NCI-H2081 (cell line): ENCODE measurements at places on chromosomes 3 and 15.
A peak's percentile ranks its signal among the peaks of the same experiment; 100 is the strongest.

GRCh38 chr15:41530363-41530956 lies 13.6 kb downstream of the RPAP1 start:
- no peak for DNase-seq

DNA sequence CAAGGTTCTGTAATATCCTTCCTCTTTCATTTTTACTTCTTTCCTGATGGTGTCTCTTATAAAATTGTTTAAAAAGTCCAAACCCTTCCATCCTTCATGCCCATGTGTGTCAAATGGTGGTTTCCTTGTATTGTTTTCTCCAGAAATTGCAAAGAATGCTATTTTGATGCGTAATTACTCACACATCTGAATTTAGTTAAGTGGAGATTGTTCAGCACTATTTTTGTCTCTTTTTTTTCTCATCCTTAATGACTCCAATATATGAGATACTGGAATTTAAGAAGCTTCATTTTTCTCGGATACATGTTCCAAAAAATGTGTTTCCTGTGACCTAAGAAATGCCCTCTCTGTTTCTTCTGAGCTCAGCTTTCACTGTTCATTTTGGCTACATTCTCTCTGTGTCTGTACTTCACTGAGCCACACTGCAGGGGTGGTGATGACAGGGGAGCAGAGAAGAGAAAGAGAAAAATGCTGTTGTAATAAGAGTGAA lies 799.8 kb downstream of the DIPK2A start:
- DNase-seq, result no peak

DNA sequence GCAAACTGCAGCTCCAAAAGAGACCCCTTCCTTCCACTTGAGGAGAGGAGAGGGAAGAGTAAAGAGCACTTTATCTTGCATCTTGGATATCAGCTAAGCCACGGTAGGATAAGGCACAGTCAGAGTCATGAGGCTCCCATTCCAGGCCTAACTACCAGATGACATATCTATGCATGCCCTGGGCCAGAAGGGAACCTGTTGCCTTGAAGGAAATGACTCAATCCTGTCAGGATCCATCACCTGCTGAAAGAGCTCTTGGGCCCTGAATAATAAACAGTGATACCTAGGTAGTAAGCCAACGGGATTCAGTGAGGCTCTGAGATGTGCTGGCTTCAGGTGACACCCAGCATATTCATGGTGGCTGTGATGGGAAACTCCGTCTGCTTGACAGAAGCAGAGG lies 118.5 kb upstream of the EPHA3 start:
- no peak for DNase-seq

GRCh38 chr3:171373711-171374110 lies 86.5 kb downstream of the TNIK start:
- no peak for DNase-seq

DNA sequence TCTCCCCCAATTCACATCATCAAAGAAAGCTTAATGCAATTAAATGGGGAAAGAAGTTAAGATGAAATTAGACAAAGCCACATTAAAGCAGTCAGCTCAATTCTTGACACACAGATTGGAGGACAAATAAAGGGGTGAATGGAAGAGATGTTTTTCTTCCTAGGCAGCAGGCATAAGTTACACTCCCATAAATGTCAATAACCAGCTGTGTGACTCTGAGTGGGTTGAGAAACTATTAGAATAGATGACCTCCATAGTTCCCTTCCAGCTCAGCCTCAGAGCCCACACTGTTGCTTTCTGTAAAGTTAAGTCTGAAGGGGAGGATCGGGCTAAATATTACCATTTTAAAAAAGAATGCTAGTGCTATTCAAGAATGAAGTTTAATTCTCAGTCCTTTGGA lies 71.0 kb downstream of the THBS1 start:
- DNase-seq, result no peak

DNA sequence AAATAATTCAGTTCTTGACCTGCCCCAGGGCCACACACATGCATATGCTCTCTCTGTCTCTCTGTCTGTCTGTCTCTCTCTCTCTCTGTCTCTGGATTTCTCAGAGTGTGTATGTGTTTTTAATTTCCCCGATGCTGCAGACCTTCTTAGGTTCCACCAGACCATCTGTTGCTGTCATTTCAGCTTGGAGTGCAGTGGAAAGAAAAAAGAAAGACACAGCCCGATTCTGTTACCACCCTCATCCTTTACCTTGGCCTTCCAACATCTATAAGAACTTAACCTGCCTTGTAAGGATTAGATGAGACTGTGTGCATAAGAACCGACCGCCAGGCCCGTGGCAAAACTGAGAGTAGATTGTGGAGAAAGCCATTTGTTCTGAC lies 9.7 kb upstream of the PGPEP1L start:
- no peak for DNase-seq

DNA sequence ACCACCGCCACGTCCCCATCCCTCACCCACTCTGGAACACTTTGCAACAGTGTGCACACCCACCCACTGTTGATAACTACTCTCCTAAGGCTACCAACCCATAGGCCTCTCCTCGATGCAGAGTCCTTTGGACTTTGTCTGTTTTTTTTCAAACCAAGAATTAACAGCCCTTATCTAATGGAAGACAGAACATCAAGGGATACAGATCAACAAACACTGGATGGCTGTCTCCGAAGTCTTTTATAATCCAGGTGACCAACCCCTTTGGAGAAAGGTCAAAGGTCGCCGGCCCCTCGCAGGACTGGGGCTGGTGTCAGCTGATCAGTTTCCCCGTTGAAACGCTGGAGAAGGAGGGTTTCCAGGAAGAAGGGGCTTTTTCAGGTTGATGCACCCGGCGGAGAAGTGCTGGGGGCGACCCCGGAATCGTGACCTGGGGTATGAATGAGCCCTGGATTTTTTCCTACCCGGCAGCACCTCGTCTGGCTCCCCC lies 532 bp downstream of the B4GALT4 start:
- DNase-seq, result no peak

- DNase-seq, result no peak
Observed at GRCh38 chr3:112908252-112908651, 61.6 kb upstream of the CD200R1L start.

DNA sequence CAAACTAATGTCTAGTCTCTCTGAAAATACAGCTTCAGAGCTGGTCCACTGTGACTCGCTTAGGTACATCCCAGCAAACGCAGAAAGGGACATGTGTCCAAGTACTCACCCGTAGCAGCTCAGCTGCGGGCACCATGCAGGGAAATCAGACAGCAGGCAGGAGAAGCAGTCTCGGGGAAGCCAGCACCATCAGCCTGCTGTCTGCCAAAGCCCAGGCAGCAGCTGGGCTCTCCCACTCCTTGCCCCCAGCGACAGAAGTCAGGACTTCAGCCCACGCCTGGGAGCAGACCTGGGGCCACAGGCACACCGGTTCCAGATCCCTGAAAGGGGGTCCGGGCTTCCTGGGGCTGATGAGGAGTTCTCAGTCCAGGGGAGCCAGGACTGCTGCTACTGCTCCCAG lies 34.9 kb downstream of the SEMA5B start:
- DNase-seq, result no peak

- peak; percentile 22 for DNase-seq
Observed at GRCh38 chr3:194125442-194125841, 10.5 kb upstream of the HES1 start.

- no peak for DNase-seq
Observed at GRCh38 chr3:134242649-134243617, 7.7 kb downstream of the RYK start.

GRCh38 chr3:71521940-71522876 lies 61.3 kb downstream of the FOXP1 start:
- no peak for DNase-seq
